NCI-H2029 (cell line): ENCODE measurements at places on chromosomes 6 and 20.

GRCh38 chr6:47032974-47033765 is 9.0 kb downstream of the ADGRF1 start:
- no peak for DNase-seq

DNA sequence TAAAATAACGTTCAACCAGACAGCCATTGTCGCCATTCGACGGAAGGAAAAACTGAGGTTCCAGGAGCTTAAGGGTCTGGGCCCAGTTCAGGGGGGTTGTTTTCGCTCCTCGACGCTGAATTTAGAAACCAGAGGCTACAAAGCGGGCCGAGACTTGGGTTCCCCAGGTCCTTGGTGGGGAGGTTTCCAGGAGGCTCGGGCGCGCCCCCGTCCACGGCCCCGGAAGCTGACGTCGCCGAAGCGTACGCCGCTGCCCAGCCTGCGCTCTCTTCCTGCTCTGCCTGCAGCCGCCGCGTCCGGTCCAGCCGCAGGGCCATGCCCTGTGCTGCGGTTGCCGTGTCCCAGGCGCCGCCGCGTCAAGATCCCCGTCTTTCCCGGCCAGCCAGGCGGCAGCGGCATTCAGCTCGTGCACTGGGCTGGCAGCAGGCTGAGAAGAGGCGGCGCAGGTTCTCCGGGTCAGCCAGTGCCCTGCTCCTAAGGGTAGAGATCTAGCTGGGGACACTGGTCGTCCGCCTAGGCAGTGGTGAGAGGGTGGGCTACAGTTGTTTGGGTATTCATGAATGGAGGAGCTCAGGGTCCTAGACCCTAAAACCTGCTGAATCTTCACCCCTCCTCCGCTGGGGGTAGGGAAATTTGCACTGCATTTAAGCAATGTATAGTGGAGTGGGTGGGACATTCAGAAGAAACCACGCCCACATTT is 901 bp upstream of the TRIM26 start:
- peak; percentile 72 for DNase-seq

DNA sequence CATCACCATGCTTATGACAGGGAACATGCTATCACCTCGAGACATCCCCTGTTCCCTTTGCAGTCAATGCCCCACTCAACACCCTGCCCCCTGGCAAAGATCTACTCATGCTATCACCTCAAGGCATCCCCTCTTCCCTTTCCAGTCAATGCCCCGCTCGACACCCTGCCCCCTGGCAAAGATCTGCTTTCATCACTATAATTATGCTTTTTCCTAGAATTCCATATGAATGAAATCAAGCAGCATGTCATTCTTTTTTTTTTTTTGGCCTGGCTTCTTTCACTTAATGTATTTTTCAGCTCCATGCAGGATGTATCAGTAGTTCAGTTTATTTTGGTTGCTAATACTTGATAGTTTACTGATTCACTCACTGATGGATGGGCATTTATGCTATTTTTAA is 554.9 kb downstream of the CDH26 start:
- no peak for DNase-seq

DNA sequence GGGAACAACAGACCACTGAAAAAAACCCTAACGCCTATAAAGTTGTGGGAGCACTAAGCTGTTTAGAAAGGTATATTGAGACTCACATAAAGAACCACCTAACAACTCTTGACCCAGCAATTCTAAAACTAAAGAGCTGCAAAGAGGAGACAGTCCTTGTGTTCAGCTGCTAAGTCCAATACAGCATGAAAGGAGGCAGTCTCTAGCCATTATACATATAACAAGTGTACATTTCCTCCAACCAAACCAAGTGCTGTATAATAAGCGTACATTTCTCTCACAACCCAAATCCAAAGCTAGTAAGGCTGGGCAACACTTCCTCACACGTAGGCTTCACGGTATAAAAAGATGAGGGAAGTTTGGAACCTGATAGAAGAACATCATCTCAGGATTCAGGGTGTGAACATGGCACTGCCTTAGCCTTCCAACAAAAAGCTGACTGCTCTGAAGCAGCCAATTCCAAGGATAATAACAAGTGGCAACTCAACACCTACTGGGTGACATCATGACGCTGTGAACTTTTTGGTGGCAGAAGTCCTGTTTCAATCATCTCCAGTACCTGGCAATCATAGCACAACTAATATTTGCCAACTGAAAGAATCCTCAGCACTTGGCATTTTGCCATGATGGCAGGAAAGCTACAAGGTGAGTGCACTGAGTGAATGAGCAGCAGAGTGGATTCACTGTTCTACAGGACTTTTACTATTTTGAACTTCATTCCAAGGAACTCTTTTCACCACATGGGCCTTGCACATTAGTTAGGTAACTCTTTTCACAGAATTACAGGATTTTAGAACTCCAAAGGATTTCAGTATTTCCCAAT is 16.6 kb downstream of the TBC1D20 start:
- peak; percentile 61 for DNase-seq

GRCh38 chr6:32666420-32667300 is at the start of gene HLA-DQB1:
Gene HLA-DQB1 (minus strand): TSS chr6:32666657. CDS start chr6:32666607, 50 bp downstream.
- DNase-seq = peak; percentile 10

- no peak for DNase-seq
These were observed 267.0 kb downstream of the TMEM242 start for GRCh38 chr6:157056275-157056674.

DNA sequence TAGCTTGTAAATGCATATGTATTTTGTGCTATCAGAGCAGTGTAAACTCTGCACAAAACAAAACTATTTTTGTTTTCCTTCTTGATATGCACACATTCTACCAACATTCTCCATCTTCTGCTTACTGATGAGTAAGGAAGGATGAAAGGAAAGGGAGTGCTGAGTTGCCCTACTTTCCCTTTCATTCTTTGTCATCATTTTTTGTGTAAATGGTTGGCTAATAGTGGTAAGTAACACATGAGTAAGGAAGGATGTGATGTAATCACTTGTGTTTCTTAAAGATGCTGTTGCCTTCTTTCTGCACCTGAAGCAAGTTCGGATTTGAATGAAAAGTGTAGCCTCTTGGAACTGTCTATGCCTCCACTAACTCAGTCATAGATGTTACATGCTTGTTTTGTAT is 4.6 kb upstream of the REV3L start:
- DNase-seq = no peak

- DNase-seq = no peak
These were observed 74.4 kb downstream of the YTHDF1 start for GRCh38 chr20:63141531-63141930.

- DNase-seq = no peak
These were observed 191.2 kb downstream of the ZNF217 start for GRCh38 chr20:53402233-53403005.

DNA sequence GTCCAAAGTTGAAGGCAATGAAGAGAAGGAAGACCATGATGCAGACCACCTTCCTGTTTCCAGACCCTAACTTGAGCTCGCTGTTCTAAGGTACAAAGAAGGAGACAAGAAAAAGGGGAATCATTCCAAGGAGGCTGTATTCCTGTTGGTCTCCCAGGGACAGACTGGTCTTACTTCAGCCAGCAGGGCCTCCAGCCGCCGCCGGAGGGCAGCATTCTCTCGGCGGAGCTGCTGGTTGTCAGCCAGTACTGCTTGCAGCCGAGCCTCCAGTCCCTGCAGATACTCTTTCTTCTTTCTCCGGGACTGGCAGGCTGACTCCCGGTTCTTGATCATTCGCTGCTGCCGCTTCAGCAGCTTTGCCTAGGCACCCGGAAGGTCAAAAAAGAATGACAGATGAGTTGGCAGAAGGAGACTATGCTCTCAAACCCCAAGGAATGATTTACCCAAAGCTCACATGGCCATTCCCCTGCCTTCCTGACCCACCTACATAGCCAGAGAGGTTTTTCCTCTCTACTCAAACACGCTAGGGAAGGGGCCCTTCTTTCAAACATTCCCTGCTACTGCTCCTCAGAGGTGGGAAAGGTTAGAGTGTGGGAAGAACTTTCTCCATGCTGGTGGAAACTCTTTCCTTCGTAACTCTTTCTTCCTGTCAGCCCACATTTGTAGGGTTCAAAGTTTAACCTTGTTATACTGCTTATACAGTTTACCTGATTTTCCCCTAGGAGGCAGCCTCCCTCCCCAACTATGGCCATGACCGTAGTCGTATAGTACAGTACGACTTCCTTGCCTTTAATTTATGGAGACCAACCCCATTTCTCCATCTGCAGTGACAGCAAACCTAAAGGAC is 9.0 kb downstream of the ATF6B start:
- DNase-seq = peak; percentile 45

DNA sequence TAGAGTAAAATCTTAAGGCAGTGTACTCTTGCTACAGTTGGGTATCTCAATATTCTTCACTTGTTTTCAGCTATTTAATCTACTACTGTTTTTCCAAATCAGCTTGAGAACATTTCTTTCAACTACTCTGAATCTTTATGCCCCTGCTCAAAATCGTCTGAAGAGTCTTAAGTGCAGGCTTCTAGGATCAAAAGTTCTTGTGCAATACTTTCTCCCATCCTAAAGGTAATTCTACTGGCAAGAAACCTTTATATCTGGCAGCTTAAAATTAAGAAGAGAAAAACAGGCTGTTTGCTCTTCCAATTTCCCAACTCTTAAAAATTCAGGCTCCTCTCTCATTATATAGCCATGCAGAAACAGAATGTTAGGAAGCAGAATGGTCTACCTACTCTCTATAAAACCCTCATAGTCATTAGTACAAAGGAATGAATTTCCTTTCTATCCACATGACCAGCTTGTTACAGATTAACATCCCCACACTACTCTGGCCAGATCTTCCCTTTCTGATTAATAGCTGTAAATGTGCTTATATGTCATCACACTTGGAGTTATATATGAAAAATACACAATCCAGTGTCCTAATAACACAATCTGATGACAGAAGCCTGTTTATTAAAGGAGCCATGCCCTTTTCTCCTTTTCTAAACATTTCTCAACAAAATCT is 122.2 kb upstream of the FAM184A start:
- DNase-seq = no peak

- DNase-seq = no peak
These were observed 175.8 kb upstream of the LRFN2 start for GRCh38 chr6:40762981-40763380.

GRCh38 chr6:41706876-41707564 is 28.4 kb downstream of the TFEB start:
- DNase-seq = no peak

DNA sequence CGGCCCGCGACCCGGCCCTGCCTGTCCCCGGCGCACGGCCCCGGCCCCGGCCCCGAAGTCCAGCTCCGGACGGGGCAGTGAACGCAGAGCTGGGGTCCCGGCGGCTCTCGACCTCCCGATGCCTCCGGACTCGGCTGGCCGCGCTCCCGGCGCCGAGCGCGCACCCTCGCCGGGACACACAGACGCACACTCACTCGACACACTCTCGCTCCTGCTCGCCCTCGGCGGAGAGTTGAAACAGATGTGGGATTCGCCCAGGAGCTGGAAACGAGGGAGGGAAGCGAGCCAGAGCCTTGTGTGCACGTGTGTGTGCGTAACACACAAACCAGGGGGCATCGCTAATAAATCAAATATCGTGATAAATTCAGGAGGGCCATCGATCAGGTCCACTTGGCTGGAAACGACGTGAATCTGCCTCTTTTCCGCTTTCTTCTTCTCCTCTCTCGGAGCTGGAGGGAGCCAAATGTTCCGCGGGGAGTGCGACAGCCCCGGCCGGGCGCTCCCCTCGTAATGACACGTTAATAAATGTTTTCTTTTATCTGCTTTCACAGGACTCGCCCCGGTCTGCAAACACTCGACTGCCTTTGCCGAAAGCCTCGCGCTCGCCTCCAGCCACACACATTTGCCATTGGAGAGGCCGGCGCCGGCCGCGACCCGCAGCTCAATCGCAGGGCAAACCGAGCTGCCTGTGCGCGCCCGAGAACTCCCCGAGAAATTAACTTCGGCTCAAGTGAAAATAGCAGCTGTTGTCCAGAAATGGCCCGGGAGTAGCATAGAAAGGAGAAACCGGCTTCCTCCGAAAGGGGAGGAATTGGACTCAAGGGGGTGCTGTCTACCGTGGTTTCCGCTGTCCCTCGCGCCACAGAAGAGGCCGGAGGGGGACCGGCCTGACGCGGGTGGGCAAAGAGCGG is 828 bp upstream of the SULF2 start:
- DNase-seq = peak; percentile 27
